NCI-H146 (cell line): ENCODE measurements at places on chromosomes 7 and 10.

DNA sequence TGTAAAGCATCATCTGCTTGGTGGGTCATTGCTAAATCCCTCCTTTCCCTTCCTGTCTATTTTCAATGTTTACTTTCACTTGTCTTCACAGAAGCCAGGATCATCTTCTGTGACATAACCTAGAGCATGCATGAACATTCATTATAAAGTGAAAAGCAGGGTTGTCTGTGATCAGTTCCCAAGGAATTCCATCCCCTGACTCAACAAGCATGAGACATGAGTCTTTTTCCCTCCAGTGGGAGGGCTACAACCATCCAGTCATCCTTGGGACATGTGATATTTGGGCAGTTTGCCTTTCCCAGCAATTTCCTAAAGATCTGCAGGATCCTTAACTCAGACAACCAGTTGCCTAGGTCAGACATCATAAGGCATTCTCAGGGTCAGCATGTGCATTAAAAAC is 166.3 kb upstream of the TMEM196 start:
- no peak for DNase-seq

DNA sequence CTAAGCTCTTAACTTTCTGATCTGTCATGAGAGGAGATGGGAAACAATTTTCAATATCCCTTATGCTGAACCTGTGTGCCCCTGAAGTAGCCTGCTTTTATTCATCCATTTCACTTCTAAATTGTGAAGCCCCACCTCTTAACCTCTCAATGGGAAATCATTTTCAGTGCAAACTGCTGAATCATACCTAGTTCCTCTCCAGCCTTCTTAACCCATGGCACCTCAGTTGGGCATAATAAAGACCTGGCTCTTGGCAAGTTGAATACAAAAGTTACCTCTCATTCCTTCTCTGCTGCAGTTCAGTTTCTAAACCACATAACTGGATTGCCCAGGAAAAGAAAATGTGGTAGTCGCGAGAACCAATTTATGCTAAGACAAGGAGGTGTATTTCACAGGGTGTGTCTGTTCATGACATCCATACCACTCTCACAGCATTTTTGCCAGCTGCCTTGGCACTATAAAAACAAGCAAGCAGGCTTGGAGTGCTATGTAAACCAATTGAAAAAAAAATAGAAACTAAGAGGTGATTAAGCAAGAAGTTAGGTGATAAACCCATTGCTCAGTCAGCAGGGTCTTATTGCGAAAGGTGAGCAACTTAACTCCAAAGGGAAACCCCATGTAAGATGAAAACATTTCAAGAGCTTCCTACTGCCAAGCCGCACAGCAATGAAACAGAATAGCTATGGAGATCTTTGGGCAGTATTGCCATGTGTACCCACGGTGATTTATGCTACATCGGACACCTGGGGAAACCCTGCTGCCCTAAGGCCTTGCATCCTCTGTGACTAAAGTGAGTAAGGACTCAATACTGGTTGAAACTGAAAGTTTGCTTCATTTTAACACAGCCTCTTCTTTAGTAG is 57.0 kb upstream of the DKK1 start:
- DNase-seq = no peak

- DNase-seq = no peak
Measured at GRCh38 chr10:79430936-79431335, 14.5 kb downstream of the ZCCHC24 start.

DNA sequence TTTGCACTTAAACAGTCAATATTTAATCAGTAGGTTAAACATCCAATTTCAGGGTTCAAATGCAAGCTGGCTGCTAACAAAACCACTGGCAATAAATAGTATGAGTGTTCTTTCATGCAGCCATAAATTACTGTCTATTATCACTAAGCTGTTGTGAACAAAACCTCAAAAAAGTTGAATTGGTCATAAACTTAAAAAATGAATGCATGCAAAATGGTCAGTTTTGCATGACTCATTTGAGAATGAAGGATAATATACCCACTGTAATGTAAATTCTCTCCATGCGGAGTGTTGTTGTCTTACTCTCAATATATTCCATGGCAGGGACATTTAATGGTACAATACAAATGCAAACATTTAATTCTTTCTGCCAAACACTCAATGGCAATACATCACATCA is 226.4 kb downstream of the MAGI2 start:
- no peak for DNase-seq

DNA sequence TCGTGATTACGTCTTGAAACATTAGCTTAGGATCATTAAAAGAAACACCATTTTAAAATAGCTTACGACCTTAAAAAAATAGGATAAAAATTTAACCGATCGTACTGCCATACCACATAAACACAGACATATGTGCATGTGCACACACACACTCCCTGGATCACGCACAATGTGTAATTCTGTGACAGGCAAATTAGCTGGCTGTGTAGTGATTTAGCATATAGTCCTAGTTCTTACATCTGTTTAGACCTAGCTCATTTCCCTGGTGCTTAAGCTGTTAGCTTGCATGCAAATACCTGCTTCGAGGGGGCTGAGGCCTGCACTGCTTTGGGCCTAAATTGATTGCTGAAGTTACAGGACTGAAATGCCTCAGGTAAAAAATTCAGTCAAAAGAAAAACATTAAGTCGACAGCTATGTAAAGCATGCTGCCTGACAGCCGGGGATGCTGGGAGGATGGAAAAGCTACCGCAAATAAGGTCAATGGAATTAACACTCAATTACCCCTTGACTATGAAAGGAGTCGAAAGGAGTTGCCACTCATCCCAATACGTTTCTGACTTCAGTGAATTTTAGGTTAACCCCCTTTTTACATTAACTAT is 267.1 kb upstream of the FZD8 start:
- DNase-seq = no peak

- DNase-seq = no peak
Measured at GRCh38 chr7:26633557-26633956, 230.8 kb downstream of the SKAP2 start.

GRCh38 chr7:30705596-30705995 is 23.3 kb upstream of the CRHR2 start:
- DNase-seq = no peak

DNA sequence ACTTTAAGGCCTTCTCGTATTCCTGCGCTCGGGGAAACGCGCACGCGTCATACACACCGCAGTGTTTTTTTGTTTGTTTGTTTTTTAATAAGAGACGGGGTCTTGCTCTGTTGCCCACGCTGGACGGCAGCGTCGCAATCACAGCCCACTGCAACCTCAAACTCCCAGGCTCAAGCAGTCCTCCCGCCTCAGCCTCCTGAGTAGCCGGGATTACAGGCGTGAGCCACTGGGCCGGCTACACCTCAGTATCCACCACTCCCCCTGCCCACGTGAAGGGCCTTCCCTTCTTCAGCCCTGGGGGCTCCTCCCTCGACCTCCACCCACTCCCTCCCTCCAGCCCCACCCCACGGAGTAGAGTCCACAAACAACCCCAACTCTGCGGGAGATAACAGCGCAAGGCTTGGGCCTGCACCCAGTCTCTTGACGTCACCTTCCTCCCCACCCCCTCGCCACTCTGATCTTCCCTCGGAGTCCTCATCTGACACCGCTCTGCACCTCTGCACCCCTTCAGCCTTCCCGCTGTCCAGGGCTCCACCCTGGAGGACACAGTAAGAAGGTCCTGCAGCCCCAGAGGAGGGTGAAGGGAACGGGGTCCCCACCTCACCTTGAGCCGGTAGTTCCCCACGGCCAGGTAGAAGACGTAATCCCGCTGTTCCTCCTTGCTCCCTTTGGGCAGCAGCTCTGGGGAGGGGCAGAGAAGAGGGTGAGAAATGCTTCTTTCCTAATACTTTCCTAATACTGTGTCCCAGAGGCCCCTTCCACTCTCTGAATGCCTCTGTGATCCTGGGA is 2.8 kb upstream of the CLDN15 start:
- DNase-seq = no peak

DNA sequence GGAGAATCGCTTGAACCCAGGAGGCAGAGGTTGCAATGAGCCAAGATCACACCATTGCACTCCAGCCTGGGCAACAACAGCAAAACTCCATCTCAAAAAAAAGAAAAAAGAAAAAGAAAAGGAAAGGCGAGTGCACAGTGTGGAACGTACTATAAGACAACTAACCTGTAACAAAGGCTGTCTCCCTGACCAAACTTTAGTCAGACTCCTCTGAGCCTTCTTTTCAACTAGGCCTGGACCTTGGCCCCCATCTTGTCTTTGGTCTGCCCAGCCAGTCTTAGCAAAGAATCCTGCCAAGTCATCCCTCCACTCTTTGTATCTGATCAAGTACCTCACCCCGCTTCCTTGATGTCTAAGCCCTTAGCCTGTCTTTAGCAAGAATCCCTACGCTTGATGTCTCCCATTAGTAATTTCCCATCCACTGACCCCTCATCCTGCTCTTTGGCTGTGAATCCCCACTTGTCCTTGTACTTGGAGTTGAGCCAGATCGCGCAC is 68.9 kb upstream of the KDM7A start:
- DNase-seq = no peak

GRCh38 chr7:96361116-96361857 is 39.4 kb upstream of the SLC25A13 start:
- DNase-seq = no peak

- no peak for DNase-seq
Measured at GRCh38 chr10:63206576-63206975, 73.4 kb downstream of the NRBF2 start.

GRCh38 chr10:19290770-19291169 is 242.2 kb downstream of the MALRD1 start:
- no peak for DNase-seq

DNA sequence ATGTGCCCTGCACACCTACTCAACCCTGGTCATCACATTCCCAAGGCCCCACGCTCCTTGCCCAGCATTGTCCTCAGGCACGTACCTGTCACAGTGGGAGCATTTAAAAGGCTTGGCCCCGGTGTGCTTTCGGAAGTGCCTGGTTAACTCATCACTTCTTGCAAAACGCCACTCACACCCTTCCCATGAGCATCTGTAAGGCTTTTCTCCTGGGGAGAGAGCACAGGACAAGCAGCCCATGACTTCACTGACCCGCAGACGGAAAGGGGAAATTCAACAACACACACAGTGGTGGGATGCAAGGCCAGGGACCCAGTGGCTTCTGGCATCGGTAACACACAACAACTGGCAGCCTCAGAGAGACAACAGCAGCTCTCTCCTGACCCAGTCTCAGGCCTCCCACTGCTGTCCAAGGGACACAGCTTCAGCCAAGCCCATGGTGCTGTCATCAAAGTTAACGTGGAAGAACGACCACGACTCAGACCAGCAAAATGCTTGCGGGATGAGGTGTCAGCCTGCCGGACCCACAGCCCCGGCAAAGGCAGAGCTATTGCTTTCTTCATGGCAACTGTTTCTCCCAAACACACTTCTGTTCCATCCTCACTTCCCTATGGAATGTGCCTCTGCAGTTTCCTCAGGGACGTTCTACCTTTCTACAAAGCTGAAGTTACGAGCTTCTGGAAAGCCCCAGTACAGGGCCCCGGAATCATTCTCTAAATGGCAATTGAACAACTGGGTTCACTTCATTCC is 4.8 kb downstream of the KLF6 start:
- DNase-seq = no peak

GRCh38 chr10:62727934-62728333 is 76.6 kb upstream of the ADO start:
- no peak for DNase-seq

DNA sequence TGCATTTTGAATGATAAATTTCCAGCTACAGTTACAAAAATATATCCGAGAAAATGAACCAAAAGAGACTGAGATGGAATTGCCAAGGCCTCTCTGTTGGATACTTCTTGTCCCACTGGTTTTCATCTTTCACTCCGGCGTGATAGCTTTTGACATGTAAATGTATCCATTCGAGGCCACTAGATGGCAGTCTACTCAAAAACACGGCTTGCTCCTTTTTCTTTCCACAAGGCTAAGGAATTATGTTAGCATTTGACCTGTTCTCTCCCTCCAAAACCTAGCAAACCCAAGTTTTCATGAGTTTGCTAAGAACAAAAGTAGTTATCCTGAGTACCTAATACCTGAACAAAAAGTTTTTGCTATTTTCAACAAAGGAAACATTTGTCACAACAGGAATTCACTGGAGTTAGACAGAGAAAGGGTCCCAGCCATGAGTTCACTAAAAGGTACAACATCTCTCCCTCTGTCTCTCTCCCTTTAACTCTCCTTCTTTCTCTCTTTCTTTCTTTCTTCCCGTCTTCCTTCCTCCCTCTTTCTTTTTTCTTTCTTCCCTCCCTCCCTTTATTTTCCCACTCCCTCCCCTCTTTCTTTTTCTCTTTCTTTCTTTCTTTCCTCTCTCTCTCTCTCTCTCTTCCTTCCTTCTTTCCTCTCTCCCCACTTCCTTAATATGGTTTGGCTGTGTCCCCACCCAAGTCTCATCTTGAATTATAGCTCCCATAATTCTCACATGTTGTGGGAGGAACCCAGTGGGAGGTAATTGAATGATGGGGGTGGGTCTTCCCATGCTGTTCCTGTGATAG is 207.9 kb upstream of the MYO3A start:
- peak; percentile 80 for DNase-seq

- no peak for DNase-seq
Measured at GRCh38 chr7:131336956-131337355, 9.3 kb downstream of the MKLN1 start.

DNA sequence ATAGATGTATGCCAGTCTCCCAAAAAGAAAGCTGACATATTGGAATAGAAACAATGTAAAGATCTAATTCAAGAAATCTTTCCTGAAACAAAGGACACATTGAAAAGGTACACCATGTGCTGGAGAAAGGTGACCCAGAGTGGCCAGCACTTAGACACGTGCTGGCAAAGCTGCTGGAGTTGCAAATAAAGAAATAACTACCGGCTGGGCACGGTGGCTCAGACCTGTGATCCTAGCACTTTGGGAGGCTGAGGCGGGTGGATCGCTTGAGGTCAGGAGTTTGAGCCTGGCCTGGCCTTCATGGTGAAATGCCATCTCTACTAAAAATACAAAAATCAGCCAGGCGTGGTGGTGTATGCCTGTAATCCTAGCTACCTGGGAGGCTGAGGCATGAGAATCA is 35.9 kb downstream of the PKD1L1 start:
- no peak for DNase-seq

DNA sequence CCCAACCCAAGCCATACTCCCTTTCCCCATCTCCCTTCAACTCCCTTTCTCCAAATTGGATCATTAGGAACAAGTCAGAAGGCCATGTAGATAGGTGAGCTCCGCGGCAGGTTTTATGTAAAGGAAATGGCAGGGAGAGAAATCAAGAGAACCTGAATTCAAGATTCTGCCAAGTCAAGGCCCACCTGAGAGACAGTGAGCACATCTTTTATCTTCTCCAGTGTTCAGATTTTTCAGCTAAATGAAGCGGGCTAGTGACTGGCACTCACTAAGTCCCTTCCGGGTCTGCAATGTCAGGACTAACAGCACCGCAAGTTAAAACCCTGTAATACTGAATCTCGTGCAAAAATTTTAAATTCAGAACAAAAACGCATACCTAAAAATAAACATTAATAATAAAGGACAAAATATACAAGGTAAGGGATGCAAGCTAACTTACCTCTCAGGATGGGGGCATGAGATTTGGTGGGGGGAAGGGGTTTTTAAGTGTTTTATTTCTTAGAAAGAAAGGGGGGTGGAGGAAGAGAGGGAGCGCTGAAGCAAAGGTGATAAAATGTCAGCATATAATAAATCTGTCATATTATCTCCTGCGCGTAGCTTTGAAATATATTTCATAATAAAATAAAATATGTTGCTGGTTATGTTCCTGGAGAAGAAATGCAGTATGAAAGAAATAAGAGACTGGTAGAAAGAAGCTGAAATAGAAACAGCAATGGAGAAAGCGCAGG is 17.6 kb downstream of the TCAF1 start:
- DNase-seq = no peak

- DNase-seq = no peak
Measured at GRCh38 chr7:19620470-19620869, 88.4 kb downstream of the POLR1F start.

GRCh38 chr7:66138994-66139752 is 24.5 kb downstream of the CRCP start:
- no peak for DNase-seq

GRCh38 chr10:13690281-13690825 is 103.6 kb downstream of the PRPF18 start:
- peak; percentile 98 for DNase-seq
